ENCODE measurements at places on chromosomes 12 and 14. TPM values are rescaled to one million over a fixed set of nuclear protein-coding genes. Genes with fewer than 3 reads are reported as not detected.
A peak's percentile ranks its signal among the peaks of the same experiment; 100 is the strongest.

DNA sequence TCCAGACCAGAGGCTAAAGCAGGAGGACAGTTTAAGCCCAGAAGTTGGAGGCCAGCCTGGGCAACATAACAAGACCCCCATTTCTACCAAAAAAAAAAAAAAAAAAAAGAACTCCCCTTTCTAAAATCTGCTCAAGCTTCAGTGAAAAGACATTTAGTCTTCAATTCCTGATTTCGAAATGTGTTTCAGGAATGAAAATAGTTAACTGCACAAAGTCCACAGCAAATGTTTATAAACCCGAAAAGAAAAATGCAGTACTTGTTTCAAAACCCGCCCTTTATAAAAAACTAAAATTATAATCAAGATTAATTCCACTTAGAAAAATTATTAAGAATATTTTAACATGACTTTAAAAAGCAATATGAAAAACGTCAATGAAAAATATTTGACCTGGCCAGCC lies 12.1 kb downstream of the ATXN2 start:
- H3K4me1 ChIP-seq = no peaks in the 10 kb centered on the region
- no peaks in the 10 kb centered on the region for H3K27me3 ChIP-seq
- no peak overlapping the region for H3K4me3 ChIP-seq
- no peaks in the 10 kb centered on the region for H3K36me3 ChIP-seq
- no peak overlapping the region for H3K27ac ChIP-seq

DNA sequence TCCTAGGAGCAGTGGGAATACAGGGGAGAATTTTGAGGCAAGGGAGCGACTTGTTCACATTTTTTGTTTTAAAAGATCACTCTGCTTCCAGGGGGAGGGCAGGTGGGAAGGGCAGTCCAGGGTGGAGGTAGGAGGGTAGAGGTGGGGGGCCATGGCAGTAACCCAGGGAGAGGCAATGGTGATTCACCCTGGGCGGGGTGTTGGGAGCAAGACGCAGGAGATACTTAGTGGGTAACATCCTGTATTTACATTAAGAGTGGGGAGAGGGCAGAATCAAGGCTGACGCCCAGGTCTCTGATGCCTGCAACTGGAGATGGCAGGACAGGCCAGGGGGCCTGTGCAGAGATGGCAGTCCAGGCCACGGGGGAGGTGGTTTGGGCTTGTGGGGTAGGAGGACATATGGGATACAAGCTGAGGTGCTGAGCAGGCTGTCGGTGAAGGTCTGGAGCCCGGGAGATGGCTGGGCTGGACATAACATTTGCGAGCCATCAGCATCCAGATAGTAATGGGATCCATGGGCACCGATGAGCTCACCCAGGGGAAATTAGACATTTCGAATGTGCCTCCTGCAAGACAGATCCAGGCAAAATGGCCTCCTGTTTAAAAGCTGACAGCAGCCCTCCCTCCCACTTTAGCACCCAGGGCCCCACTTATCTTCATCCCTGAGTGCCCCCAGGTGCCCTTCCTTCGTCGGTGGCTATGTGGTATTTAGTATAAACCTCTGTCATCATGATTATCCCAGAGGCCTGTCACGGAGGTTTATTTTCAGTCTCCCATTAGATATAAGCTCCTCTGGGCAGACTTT lies 9.3 kb downstream of the EML1 start:
- no peak overlapping the region for H3K4me3 ChIP-seq
- H3K36me3 ChIP-seq = no peaks in the 10 kb centered on the region
- peaks cover 16% of the 10 kb centered on the region for H3K4me1 ChIP-seq
- DNase-seq = no peak
- H3K27ac ChIP-seq = no peak overlapping the region

DNA sequence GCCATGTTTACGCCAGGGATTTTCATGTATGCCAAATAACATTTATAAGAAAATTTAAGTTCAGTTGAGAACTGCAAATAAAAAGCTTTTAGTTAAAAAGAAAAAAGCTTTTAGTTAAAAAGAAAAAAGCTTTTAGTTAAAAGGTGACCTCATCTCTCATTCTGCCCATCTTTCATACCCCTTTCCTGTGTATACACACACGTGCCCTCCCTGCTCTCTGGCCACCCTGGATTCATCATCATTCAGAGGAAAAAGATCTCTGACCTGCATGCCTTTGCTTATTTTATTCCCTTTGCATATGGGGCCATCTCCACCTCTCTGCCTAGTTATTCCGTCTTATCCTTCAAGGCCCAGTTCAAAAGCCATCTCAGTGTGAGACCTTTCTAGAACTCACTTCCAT lies 38.1 kb upstream of the CDK17 start:
- no peak overlapping the region for H3K27ac ChIP-seq
- H3K36me3 ChIP-seq = no peaks in the 10 kb centered on the region
- peaks cover 11% of the 10 kb centered on the region for H3K4me1 ChIP-seq
- H3K27me3 ChIP-seq = no peaks in the 10 kb centered on the region
- no peak overlapping the region for H3K4me3 ChIP-seq

SLC6A12 gene
- total RNA-seq = 2.6 TPM

DNA sequence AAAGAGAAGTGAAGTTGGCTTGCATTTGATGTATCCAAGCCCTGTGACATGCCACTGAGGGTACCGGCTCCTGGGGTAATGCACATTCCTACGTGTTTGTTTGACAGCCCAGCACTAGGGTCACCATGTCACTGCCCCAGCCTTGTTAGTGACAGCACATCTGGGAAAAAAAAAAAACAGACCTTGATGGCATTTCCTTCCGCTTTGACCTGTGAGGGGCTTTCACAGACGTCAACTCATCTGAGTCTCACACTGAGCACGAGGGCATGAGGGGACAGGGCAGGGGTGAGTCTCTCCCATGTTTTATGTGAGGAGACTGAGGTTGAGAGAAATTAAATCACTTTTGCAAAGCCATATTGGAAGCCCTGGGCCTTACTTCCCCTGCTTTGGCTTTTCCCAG lies 111.5 kb downstream of the NUAK1 start:
- H3K27ac ChIP-seq = no peak overlapping the region
- H3K36me3 ChIP-seq = no peaks in the 10 kb centered on the region
- no peaks in the 10 kb centered on the region for H3K27me3 ChIP-seq
- no peak for DNase-seq
- H3K4me3 ChIP-seq = no peak overlapping the region

OR6C1 gene
- total RNA-seq = not detected

TSPAN19 gene
- total RNA-seq = not detected

CRACR2A gene
- total RNA-seq = 0.96 TPM

TEX52 gene
- not detected for total RNA-seq

- no peak for DNase-seq
- H3K4me1 ChIP-seq = peaks cover 7% of the 10 kb centered on the region
- H3K4me3 ChIP-seq = peak overlapping the region; percentile 28
- H3K36me3 ChIP-seq = no peaks in the 10 kb centered on the region
- no peak overlapping the region for H3K27ac ChIP-seq
- no peaks in the 10 kb centered on the region for H3K27me3 ChIP-seq
These were observed 1.0 kb downstream of the TMEM121 start for GRCh38 chr14:105527381-105527825.

DNA sequence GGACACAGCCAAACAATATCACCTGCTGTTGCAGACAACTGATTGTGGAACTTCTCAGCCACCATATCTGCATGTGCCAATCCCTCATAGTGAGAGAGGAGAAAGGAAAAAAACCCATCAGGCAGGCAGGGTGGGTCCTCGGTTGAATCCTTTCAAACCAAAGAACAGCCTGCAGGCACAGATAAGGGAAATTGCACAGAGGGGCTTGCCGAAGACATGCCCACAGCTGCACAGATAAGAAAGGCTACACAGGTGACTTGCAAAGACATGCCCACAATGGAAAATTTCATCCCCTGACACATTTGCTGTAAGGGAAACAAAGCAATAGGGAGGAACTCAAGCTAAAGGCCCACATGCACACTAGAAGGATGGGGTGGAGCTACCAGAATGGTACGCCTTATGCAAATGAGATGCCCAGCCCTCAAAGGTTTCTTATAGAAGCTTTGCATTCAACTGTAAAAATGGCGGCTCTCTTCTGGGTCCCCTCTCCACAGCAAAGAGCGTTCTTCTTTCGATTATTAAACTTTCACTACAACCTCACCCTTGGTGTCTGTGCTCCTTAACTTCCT lies 170.0 kb upstream of the TMPO start:
- no peak overlapping the region for H3K4me3 ChIP-seq
- no peaks in the 10 kb centered on the region for H3K36me3 ChIP-seq
- no peaks in the 10 kb centered on the region for H3K27me3 ChIP-seq
- no peak overlapping the region for H3K27ac ChIP-seq
- no peak for DNase-seq

GRCh38 chr12:28824849-28825248 lies 324.2 kb upstream of the FAR2 start:
- no peak overlapping the region for H3K4me3 ChIP-seq
- no peaks in the 10 kb centered on the region for H3K4me1 ChIP-seq
- H3K27me3 ChIP-seq = no peaks in the 10 kb centered on the region
- DNase-seq = no peak

All from astrocyte (in vitro differentiated cells and primary cell).